Activated CD4-positive, alpha-beta T cell treated with anti-CD3 and anti-CD28 coated beads for 36 hours (primary cell): ENCODE measurements at places on chromosomes 16 and 17. TPM values are rescaled to one million over a fixed set of nuclear protein-coding genes. Genes with fewer than 3 reads are reported as not detected.

DNA sequence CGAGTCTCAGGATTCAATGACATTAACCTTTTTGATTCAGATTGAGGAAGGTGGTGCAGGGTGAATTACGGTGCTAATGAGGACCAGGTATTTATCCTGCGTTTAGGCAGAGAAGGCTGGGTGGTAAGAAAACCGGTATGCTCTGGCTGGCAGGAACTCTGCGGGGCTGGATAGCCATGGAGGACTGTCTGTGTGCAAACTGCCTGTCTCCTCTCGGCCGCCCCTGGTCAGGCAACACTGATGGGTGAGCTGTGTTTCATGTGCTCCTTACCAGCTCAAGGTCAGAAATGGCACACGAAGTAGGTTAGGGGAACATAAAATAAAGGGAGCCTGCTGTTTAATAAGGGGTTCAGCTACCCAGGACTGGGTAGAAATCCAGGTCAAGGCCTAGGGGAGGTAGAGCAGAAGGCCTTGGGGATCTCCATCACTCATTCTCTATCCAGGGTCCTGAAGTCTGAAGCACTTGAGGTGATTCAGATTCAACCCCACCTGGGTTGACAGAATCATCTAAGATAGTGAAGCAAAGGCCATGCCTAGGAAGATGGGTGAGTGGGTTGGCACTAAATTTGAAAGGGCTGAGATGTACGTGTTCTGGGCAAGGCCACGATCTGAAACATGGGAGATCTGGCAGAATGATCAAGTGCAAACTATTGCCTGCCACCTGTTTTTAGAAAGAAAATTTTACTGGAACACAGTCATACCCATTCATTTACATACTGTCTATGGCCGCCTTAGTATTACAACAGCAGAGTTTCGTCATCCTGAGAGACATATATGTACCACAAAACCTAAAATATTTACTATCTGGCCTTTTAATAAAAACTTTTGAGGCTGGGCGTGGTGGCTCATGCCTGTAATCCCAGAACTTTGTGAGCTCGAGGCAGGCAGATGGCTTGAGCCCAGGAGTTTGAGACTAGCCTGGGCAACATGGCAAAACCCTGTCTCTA is 292.5 kb downstream of the XYLT1 start:
- DNase-seq: no peak

GRCh38 chr17:42795061-42795460 is 3.4 kb downstream of the COA3 start:
- DNase-seq: no peak

Gene CYGB
- not detected for total RNA-seq

Gene TM4SF5
- not detected for total RNA-seq

GRCh38 chr16:84683691-84684591 is 15.9 kb upstream of the USP10 start:
- DNase-seq: no peak

- DNase-seq: no peak
These were observed 356 bp downstream of the TUBD1 start for GRCh38 chr17:59892251-59892923.

Gene AARS1
- 180 TPM for total RNA-seq

- DNase-seq: peak; percentile 59
These were observed 2.6 kb downstream of the SHBG start for GRCh38 chr17:7632492-7632894.

GRCh38 chr16:56980792-56981724 is 8.3 kb upstream of the NLRC5 start:
- DNase-seq: no peak

Gene CACNG5
- total RNA-seq: not detected

- DNase-seq: no peak
These were observed 405.7 kb upstream of the SALL1 start for GRCh38 chr16:51556694-51557340.

Gene CCL13
- total RNA-seq: not detected

DNA sequence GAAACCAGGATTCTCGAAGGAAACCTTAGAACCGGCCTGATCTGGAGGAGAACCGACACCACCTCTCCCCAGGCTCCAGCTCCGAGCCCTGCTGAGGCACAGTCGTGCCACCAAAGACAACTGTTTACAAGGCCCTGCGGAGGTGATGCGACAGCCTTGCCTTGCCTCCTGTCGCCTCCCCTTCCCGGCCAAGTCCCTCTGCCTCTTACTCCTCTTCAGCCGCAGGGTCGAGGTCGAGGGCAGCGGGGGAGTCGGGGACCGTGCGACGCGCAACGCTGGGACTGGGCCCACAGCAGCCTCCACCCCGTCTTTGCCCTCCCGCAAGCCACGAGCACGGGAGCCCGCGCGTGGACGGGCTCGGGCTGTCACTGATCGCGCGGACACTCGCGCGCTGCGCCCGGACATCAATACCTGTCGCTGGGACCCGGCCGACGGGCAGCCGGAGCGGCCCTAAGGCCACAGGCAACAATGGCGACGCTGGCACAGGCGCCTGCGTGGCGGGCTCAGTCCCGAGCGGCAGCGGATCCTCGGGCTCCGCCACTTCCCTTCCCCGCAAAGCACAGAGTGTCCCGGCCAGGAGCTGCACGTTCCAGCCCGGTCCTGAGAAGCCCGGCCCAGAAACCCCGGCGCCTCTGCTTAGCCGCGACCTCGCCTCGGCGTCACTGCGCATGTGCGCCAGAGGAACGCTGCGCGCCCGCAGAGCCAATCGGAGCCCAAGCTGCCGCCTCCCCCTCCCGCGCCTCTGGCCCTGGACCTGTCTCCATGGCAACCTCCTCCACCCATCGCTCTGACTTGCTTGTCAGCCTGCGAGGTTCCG is at the start of gene ZNF287:
Gene ZNF287 (minus strand): TSS at position 664 of the 817 bp plus-strand sequence. CDS start 1,473 bp downstream, outside the sequence.
- DNase-seq: peak; percentile 96

- no peak for DNase-seq
These were observed 356.8 kb downstream of the SEC14L1 start for GRCh38 chr17:77497578-77497934.

DNA sequence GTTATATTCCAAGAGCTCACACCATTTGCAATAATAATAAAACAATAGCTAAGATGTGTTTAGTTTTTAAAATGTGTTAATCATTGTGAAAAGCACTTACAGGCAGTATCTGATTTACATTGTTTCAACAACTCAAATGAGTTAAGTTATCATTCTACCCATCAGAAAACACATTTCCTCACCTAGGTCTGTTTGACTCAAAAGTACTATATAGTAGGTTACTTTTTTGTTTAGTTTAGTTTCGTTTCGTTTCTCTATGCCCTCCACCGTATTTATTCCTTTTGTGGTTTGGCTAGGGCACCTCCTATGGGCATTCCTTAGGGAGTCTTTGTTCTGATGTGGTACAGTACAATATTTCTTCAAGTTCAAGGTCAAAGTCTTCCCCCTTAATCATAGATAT is 201.6 kb downstream of the PRKCB start:
- DNase-seq: no peak
